NCI-H69 (cell line): ENCODE measurements at places on chromosomes 3 and 15.

DNA sequence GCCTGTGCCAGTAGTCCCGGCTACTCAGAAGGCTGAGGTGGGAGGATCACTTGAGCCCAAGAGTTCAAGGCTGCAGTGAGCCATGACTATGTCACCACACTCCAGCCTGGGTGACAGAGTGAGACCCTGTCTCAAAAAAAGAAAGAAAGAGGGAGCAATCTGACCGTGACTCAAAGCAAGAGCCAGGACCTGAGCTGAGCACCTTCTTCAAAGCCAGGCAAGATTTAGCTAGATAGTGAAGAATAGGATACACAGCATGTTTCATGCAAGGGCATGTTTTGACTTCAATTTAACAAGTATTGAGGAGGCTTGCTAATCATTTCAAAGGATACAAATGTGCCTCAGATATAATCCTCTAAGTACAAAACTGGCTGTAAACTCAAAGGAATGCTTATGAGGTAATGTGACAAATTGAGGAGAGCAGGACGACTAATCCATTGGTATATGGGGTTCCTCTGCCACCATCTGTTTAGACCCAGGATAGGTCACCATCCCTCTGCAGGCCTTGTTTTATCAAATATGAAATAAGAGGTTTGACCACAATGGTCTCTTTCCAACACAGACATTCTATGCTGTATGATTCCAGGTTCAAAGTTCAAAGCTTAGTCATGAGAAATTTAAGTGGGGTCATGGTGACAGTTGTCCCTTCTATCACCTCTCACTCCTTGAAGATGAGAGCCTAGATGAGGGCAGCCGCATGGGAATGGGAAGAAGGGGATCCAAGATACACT, 33.2 kb downstream of the RAB27A start:
- DNase-seq, result no peak

GRCh38 chr3:188349351-188349901, 195.5 kb downstream of the LPP start:
- no peak for DNase-seq

GRCh38 chr3:139564294-139564861, 24.8 kb upstream of the RBP1 start:
- DNase-seq, result peak; percentile 61

DNA sequence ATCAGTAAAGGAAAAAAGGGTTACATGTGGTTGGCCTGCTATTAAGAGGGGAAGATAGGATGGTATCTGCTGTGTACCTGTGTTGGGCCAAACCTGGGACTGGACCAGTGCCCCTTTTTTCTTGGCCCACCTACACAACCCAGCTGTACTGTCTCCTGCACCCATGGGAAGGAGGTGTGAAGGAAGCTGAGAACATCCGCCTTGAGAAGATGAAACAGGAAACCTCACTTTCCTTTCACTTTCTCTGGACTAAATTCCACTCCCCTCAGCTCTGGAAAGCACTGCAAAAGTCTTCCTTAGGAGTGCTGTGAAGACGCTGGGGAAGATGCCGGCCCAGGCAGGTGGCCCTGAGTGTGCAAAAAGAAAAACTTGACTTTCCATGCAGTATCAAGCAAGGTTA, 37.6 kb downstream of the LRRN1 start:
- DNase-seq, result no peak

DNA sequence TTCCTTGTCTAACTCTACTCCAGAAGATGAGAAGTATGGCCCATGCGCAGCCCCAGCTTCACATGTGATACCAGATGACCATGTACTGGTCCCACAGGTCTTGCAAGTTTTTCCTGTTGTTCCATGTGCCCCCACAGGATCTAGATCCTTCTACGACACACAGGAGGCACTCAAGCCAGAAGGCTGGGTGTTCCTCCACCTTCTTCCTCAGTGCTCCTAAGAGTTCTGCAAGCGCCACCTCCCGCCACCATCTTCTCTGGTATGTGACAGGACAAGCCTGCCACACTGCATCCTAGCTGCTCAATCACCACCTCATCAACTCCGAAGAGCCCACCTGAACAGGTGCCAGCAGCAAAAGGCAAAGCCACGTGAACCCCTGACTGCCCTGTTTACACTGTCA, 43.1 kb downstream of the XXYLT1 start:
- DNase-seq, result no peak

DNA sequence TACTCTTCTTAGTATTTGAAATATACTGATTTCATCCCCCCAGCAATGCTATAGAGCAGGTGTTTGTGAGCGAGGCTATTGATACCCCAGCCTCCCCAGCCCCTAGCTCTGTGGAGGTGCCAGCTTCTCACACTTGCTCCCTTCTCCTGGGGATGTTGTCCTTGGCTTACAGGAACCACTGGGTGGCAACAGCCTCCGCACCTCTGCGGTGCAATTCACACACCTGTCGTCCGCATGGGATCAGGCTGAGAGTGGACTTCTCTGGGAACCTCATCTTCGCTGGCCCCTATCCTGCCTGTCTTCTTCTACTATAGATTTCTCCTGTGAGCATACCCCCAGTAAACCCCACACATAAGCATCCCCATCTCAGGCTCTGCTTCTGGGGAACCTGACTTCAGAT, 103.9 kb upstream of the SLC6A11 start:
- no peak for DNase-seq

GRCh38 chr3:88589138-88589537, 439.4 kb downstream of the C3orf38 start:
- DNase-seq, result no peak
